Type B pancreatic cell (in vitro differentiated cells): ENCODE measurements at places on chromosomes 5 and 9.

- DNase-seq, result no peak
- peaks cover under 1% of the 10 kb centered on the region for H3K36me3 ChIP-seq
- H3K4me3 ChIP-seq, result no peak overlapping the region
- peaks cover 24% of the 10 kb centered on the region for H3K4me1 ChIP-seq
- H3K27me3 ChIP-seq, result no peaks in the 10 kb centered on the region
Observed at GRCh38 chr9:112542593-112543292, 56.1 kb downstream of the KIAA1958 start.

GRCh38 chr9:116049456-116049855 lies 104.1 kb upstream of the PAPPA start:
- H3K27ac ChIP-seq, result no peak overlapping the region
- H3K27me3 ChIP-seq, result peaks cover 13% of the 10 kb centered on the region
- H3K4me1 ChIP-seq, result no peaks in the 10 kb centered on the region
- DNase-seq, result no peak

DNA sequence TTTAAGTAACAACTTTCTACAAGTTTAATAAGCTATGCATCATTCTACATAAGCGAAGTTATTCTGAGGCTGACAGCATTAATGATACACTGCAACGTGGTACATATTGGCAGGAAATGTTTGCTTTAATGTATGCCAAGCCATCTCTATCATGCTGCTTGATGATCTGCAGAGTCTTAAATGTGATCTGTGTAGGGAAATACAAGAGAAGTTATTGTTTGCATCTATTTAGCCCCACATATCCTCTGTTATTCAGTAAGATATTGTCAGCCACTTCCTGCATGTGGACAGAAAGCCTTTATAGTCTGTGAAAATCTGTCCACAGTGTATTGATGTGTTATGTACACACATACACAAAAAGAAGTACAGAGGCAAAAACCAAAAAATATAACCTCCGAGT lies 193.1 kb upstream of the FREM1 start:
- H3K4me1 ChIP-seq, result peaks cover 27% of the 10 kb centered on the region
- H3K36me3 ChIP-seq, result no peaks in the 10 kb centered on the region
- no peak overlapping the region for H3K4me3 ChIP-seq
- peaks cover 3% of the 10 kb centered on the region for H3K27me3 ChIP-seq

GRCh38 chr9:93588641-93589609 lies 12.5 kb downstream of the PHF2 start:
- H3K4me3 ChIP-seq, result no peak overlapping the region
- no peaks in the 10 kb centered on the region for H3K27me3 ChIP-seq
- DNase-seq, result no peak
- H3K36me3 ChIP-seq, result peaks cover 9% of the 10 kb centered on the region
- peak overlapping the region; percentile 78 for H3K27ac ChIP-seq

GRCh38 chr9:14831074-14831473 lies 79.2 kb downstream of the FREM1 start:
- no peak overlapping the region for H3K27ac ChIP-seq
- DNase-seq, result no peak
- no peaks in the 10 kb centered on the region for H3K27me3 ChIP-seq
- H3K4me3 ChIP-seq, result no peak overlapping the region
